Fibroblast of skin of right quadriceps (primary cell): ENCODE measurements at places on chromosomes 2 and 18.
A peak's percentile ranks its signal among the peaks of the same experiment; 100 is the strongest.

DNA sequence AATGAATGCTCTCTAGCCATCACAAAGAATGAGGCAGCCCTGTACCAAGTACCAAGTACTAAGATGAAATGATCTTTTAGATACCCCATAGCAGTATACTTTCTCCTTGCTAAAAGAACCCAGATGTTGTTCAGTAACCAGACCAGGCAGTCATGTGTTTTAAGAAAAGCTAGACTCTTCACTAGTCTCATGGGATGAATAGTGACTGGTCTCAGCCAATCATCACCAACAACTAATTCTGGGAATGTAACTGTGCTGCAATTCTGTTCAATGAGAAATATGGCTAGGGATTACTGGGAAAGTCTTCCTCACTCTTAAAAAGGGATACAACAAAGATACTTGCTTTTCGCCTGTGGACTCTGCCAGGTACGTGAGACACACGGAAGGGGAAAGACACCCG is 29.5 kb downstream of the MBOAT2 start:
- no peak for DNase-seq

GRCh38 chr2:203689426-203690116 is 16.9 kb upstream of the CD28 start:
- no peak for DNase-seq

- no peak for DNase-seq
These were observed 18.3 kb downstream of the TLK1 start for GRCh38 chr2:171142398-171142797.

- no peak for DNase-seq
These were observed 148.4 kb upstream of the TWIST2 start for GRCh38 chr2:238699307-238700116.

DNA sequence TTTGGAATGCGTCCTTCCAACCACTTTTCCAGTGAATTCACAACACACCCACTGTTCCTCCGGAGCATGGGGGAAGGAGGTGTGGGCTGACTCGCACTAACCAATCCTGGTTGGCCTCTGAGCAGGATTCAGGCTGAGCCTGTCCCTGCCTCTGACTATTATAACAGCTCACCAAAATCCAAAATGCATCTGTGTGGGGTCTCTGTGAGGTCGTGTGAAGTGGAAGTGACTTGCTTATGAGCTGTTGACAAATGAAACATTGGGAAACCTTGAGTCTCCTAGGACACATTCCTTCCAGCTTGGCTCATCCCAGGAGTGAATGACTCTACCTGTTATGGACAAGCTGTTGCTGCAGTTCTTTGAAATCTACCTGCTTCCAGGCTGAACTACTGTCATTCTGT is 1.5 kb downstream of the CIDEA start:
- peak; percentile 46 for DNase-seq

GRCh38 chr2:176118601-176119339 is 2.2 kb downstream of the HOXD10 start:
- peak; percentile 58 for DNase-seq

DNA sequence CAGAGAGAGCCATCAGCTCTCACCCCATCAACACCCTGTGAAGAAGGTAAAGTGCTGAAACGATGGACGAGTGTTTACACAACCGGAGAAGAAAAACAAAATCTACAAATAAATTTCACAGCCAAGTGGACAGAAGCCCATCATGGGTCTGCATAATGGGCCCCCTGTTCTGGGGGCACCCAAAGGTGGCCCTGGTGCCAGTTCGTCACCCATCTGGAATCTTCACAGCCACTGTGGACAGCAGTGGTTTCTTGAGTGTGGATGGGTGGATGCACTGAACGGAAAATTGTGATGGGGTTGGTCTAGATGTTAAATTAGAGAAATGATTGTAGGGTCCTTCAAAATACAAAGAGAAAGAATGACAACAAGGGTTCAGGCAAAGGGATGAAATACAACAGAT is 38.8 kb downstream of the ANKMY1 start:
- DNase-seq: no peak

- DNase-seq: no peak
These were observed 362.3 kb downstream of the FBXO15 start for GRCh38 chr18:73785300-73785699.

DNA sequence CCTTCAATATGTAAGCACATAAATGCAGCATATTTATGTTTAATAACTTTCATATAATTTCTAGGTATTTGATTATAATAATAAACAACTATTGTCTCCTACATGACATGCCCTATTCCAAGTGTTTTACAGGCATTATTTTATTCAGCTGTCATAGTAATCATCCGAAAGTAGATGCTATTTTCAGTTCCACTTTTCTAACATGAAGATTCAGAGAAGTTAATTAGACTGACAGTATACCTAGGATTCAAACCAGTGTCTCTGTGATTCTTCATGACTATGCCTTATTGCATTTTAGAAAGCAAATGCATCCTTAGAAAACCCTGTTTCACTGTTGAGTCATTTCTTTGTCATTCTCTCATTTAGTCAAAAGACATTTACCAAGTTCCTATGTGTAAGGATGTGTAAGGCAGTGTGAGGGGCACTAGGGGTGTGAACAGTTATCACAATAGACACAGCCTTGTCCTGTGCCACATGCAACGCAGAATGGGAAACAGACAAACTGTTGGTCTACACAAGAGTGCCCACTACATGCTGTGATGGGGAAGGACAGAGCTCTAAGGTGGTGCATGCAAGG is 79.8 kb downstream of the DTNA start:
- no peak for DNase-seq

- no peak for DNase-seq
These were observed 52.6 kb upstream of the TPO start for GRCh38 chr2:1360557-1361250.

GRCh38 chr2:174112073-174112472 is 136.3 kb downstream of the OLA1 start:
- DNase-seq: no peak

GRCh38 chr2:105926960-105927678 is 182.4 kb downstream of the NCK2 start:
- DNase-seq: no peak

GRCh38 chr2:168424112-168424951 is 31.7 kb upstream of the CERS6 start:
- peak; percentile 42 for DNase-seq

DNA sequence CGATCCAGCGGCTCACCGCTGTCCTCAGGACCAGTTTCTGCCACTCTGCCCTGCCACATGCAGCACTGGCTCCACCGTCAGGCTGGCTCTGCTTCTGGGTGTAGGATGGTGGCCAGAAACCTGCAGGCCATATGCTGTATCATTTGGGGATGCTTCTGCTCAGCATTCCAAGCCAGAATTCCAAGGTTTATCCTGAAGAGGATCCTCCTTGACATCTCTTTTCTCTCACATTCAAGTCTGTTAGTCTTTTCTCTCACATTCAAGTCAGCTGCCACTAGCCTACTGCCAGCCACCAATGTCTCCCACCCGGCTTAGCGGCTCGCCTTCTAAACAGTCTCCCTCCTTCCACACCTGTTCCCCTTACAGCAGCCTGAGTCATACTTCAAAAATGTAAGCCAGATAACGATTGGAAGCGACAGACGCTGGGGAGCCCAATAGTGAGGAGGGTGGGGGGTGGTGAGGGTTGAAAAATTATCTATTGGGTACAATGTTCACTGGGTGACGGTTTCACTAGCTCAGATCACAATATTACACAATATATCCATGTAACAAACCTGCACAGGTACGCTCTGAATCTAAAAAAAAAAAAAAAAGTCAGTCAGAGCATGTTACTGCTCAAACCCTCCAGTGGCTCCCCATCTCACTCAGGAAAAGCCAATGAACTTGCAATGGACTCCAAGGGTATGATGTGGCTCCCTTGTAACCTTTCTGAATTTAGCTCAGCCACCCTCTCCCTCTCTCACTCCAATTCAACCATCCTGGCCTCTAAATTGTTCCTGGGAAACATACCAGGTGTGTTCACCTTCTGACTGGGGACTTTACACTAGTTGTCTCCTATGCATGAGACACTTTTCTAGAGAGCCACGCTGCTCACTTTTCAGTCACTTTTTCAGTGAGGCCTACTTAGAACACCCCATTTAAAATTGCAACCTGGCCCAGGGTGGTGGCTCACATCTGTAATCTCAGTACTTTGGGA is 38.8 kb upstream of the SP3 start:
- no peak for DNase-seq

DNA sequence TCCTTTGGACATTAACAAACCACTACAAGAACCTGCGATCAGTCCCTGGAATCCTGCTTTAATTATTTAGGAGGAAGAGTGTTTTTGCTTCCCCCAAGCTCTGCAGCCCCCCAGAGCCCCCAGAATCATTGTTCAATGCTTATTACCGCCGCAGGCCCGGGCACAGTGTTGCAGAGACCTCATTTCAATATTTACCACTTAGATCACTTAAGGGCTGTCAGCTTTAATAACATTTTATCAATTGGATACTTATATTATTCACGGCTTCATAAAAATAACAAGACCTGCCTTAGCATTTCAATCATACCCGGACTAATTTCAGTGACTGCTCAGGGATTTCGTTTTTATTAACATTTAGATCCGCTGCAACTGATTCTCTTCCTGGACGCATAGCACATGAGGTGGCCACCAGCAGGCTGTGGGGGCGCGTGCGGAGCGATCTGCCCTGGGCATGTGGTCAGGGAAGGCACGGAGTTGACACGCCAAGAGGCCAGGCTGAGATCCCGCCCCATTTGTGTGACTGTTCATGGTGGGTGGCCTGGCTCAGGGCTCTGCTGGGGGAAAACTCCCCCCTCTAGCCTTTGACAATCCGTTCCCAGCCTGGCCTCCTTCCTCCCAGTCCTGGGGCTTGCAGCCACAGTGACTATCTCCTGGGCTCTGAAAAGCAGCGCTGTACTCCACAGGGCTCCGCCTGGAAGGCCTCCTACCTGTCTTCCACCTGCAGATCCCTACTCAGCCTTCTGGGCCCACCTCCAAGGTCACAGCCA is 267.6 kb downstream of the SRBD1 start:
- DNase-seq: no peak

DNA sequence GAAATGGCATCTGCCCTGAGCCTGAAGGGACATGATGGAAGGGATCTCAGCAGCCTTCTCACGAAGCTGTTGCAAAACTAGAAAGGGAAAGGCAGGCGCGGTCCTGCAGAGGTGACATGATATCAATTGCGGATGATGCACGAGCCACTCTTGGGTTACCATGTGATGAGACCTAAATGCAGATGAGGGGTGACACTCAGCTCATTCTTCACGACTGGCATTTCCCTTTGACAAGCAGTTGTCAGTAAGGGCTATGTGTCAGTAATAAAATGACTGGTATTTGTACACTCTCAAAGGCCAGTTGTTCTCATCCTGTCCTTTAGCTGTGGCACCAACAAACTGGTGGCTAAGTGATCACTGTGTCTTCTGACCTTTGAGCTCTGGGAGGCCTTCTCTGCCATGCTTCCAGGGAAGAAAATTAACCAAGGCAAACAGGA is 273.6 kb downstream of the ETAA1 start:
- no peak for DNase-seq

- peak; percentile 18 for DNase-seq
These were observed 32.7 kb upstream of the PRLH start for GRCh38 chr2:237533668-237534161.

GRCh38 chr18:67766930-67767329 is 250.4 kb upstream of the DSEL start:
- DNase-seq: peak; percentile 80

DNA sequence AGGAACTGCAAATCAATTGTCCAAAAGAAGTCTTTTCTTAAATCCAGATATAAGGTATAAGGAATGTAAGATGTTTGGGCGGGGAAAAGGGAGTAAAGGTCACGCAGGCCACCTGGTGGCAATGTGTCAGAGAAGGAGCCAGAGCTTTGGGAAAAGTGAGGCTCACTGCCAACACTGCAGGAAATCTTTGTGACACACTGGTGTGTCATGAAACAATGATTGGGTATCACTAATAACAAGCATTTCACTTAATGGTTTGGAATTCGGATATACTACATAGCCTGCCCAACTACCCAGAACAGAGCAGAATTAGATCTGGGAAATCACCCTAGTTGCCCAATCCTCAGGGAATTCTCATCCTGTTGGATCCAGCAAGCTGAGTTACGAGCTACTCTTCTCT is 61.0 kb downstream of the RBMS1 start:
- peak; percentile 83 for DNase-seq

GRCh38 chr2:224946895-224947294 is 95.4 kb downstream of the DOCK10 start:
- DNase-seq: peak; percentile 83

- DNase-seq: no peak
These were observed 830 bp downstream of the DNER start for GRCh38 chr2:229713371-229714079.
